ENCODE measurements at places on chromosomes 3 and 15. TPM values are rescaled to one million over a fixed set of nuclear protein-coding genes. Genes with fewer than 3 reads are reported as not detected.

IQCH gene
- polyA plus RNA-seq: 0.16 TPM

DNA sequence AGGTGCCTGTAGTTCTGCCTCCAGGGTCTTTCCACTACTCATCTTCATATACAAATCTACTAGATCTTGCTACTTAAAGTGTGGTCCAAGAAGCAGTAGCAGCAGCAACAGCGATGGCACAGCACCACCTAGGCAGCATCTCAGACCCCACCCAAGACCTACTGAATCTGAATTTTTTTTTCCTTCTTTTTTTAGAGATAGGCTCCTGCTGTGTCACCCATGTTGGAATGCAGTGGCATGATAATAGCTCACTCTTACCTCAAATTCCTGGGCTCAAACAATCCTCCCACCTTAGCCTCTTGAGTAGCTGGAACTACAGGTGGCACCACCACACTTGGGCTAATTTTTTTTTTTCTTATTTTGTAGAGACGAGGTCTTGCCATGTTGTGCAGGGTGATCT lies 346.7 kb upstream of the TGFBR2 start:
- DNase-seq: peak; percentile 31

DNA sequence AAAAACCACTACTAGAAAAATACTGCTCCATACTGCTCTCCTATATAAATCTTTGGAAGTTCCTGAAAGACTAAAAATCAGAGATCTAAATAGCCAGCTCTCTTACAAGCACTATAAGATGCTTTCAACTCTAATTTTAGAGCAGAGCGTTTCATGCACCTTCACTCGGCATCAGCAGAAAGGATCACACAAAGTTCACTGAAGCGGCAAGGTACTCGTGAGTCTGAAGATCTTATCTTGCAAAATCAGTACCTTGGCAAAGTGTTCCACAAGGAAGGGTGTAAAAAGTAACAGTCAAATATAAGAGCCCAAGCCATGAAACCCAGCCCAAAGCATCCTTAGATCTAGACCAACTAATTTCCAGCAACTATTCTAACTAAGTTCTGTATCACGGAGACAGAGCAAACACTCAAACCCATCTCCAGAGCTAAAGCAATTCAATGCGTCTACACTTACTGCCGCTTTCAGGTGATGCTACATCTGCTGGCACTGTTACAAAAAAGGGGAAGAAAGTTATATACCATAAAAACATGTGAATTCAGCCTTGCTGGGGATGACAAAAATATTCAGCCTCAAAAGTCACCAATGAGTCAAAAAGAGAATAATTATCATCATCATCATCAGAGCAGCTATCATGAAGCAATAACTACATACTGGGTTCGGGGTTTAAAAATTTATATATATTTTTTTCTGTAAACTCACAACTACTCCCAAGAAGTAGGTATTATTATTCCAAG lies 16.3 kb downstream of the VPS39 start:
- DNase-seq: no peak

DNA sequence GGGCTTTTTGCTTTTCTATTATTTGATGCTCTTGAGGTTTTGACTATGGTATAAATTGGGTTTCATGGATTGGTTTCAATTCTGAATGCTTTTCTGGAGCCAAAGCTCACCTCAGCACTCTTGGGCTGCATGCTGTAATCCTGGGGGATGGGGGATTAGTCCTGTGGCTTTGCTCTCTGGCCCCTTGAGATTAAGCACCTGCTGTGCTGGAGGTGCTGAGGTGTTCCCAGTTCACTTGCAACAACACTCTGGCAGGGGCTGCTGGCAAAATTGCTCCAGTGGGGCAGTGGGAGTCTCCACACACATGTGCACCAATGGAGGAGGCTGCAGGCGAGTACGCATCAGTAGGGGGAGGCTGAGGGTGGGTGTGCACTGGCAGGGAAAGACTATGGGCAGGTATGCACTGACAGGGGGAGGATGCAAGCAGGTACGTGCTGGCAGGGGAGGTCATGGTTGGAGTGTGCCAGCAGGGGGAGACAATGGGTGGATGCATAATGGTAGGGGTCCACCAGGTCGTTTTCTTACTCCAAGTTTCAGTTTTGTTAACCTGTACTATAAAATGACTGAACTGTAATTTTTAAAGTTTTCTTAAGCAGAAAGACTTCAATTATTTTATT lies 489.2 kb downstream of the FGF12 start:
- DNase-seq: no peak

- DNase-seq: no peak
Observed at GRCh38 chr3:77303955-77304699, 264.2 kb downstream of the ROBO2 start.

DNA sequence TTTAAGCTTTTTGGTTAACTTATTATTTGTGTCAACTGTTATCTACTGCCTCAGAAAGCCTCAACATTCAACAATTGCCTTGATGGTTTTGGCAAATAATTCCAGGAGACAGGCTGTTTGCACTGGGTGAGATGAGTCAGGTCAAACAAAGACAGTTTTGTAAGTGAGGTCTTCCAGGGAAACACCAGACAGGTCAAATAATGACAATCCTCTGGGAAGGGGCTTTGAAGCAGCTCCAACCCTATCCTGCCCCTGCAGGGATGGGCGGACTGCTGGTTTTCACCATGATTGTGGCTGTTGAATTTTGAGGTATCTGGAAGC lies 79.4 kb upstream of the PRR23E start:
- peak; percentile 95 for DNase-seq

- DNase-seq: no peak
Observed at GRCh38 chr3:4898454-4899313, 80.6 kb upstream of the BHLHE40 start.

PYGO1 gene
- 0.94 TPM for polyA plus RNA-seq

GRCh38 chr3:46027021-46027705 lies at the start of gene XCR1:
TSS of gene XCR1 (minus strand) at chr3:46027483. CDS start at chr3:46021947, 5,536 bp downstream.
- no peak for DNase-seq

CYP1A2 gene
- 0.09 TPM for polyA plus RNA-seq

- DNase-seq: no peak
Observed at GRCh38 chr3:49257187-49257586, 19.8 kb downstream of the C3orf62 start.

GRCh38 chr15:56337084-56337725 lies 28.0 kb upstream of the TEX9 start:
- DNase-seq: no peak

DNA sequence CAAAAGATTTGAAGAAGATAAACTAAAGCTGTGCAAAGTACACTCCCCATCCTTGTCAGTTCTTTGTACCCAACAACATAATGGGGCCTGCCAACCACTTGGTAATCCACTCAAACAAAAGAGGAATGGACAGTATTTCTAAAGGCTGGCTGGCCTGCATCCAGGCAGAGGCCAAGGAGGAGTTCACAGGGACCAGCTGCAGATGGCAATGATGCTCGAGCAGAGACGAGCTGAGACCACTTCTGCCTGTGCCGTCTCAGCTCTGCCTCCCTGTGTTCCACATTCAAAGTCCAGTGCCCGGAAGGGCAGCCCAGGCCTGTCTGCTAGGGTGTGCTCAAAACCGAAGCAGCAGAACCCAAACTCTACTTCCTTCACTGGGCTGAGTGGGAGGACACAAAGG lies 14.3 kb downstream of the CXCR6 start:
- DNase-seq: no peak

C3orf20 gene
- polyA plus RNA-seq: 0.03 TPM

GRCh38 chr3:31525532-31525931 lies 7.2 kb upstream of the STT3B start:
- DNase-seq: no peak

- DNase-seq: peak; percentile 29
Observed at GRCh38 chr3:165212580-165212979, 16.4 kb upstream of the SLITRK3 start.

- DNase-seq: no peak
Observed at GRCh38 chr3:148924562-148924961, 59.5 kb downstream of the CPA3 start.

KCNH8 gene
- polyA plus RNA-seq: 0.04 TPM

GRCh38 chr3:140904521-140904920 lies 37.1 kb upstream of the SLC25A36 start:
- no peak for DNase-seq

DNA sequence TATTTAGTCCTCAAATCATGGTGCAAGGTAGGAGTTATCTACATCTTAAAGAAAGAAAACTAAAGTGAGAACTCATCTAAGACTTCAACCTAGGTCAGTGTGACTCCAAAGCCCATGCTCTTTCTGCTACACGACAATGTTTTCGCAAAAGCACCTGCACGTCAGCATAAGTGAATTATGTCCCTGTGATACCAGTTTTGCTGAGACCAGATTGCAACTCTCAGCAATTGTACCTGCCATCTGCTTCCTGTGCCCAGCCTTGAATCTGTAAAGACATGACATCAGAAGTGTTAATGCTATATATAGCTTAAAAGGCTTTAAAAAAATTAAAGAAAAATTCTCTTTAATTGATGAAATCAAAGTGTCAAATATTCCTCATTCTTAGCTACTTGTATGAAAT lies 43.4 kb downstream of the RETNLB start:
- DNase-seq: no peak

ECE2 gene
- not detected for polyA plus RNA-seq

ACP3 gene
- not detected for polyA plus RNA-seq

SRGAP3 gene
- polyA plus RNA-seq: 1.4 TPM

- no peak for DNase-seq
Observed at GRCh38 chr3:38579551-38580449, 69.7 kb downstream of the SCN5A start.

FANCD2OS gene
- not detected for polyA plus RNA-seq

P2RY14 gene
- polyA plus RNA-seq: not detected

SKOR1 gene
- 0.11 TPM for polyA plus RNA-seq

DNA sequence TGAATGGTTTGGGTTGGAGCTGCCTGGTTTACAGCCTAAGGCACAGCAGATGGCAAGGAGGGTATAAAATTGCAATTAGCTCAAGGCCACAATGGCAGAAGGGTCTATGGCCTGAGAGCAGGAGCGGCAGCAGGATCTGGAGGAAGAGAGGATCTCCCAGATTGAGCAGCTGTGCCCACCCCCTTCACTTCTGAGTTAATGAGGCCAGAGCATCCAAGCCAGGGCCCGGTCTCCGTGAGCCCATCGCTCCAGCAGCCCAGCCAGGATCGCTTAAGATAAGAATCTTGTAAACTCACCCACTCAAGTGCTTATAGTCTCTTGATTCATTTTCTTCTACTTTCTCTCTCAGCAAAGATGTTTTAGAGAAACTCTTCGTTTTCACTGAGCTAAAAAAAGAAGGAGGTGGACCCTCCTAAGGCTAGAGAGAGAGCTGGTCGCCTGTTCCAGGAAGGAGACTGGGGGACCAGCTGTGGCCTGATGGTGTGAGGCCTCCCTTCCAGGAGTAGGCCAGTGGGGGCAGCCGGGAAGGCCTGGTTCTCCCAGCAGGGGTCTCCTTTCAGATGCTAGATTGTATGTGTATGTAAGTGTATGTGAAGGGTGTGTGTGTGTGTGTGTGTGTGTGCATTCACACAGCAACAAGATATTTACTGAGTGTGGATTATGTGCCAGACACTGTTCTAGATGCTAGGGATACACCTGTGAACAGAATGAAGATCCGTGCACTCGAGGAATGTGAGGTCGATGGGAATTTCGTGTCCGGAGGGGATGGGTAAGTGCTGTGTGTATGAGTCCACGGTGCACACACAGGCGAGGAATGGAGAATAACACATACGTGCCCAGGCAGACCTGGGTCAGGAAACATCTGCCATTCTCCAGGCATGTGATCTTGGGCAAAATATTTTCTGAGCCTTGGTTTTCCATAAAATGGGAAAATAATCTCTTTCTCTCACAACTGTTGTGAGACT lies 18.6 kb downstream of the MAGEF1 start:
- no peak for DNase-seq

USP8 gene
- 36.4 TPM for polyA plus RNA-seq

DNA sequence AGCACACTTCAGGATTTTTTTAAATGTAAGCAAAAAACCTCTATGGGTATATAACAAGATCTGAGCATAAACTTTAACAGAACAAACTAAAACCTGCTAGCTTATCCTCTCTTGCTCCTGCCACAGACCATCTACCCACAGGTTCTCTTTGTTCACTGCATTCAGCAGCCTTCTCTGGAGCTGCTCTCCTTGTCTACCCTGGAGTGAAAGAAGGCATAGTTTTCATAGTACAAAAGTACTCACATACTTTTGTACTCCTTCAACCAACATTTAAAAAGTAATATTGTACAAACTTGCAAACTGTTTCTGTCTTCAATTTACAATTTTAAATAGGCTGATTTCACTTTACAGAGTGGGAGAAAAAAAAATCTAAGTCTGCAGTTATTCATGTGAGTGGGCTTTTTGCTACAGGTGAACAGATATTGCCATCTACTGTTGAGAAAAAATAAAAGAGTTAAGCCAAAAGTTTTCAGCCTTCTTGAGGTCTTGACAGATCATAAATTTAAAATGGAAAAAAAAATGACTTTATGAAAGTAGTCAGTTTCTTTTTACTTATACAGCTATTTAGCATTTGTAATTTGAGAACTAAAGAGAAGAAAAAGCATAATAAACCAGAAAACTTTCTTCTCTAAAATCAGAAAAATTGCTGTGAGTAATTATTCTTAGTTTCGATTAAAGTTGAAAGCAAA lies 20.4 kb downstream of the TERC start:
- DNase-seq: no peak

DNA sequence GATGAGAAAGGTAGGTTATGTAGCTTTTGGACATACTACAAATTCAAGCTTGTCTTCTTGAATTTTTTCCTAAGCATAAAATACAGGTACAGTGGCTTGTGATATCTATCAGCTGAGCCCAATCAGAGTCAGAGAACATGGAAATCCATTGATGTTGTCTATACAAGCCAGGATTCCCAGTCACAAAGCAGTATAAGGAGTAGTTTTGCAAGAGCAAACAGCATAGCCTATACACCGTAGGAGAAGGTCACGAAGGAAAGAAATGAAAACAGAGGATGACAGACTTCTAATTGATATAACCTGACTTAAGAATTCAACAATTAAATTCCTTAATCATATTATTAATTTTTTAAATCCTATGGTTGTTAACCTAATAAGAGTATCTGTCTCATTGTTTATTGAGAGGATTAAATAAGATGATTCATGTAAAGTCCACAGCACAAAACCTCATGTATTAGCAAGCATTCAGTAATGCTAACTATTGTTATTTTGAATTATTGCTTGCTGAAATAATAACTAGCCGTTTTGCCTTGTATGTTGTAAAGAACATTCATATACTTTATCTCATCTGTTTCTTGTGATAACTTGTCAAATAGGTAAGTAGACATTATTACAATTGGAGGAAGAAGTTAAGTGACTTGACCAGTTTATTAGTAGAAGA lies 276.6 kb upstream of the ZPLD1 start:
- no peak for DNase-seq

- no peak for DNase-seq
Observed at GRCh38 chr3:193910886-193911738, 224.8 kb upstream of the HES1 start.

GRCh38 chr3:2904054-2904453 lies 206.1 kb downstream of the IL5RA start:
- no peak for DNase-seq

Measured in HepG2 (cell line).